Muscle of leg (tissue), 16 donors: ENCODE measurements at places on chromosomes 5 and 9. TPM values are rescaled to one million over a fixed set of nuclear protein-coding genes. Genes with fewer than 3 reads are reported as not detected.
A peak's percentile ranks its signal among the peaks of the same experiment; 100 is the strongest.

DNA sequence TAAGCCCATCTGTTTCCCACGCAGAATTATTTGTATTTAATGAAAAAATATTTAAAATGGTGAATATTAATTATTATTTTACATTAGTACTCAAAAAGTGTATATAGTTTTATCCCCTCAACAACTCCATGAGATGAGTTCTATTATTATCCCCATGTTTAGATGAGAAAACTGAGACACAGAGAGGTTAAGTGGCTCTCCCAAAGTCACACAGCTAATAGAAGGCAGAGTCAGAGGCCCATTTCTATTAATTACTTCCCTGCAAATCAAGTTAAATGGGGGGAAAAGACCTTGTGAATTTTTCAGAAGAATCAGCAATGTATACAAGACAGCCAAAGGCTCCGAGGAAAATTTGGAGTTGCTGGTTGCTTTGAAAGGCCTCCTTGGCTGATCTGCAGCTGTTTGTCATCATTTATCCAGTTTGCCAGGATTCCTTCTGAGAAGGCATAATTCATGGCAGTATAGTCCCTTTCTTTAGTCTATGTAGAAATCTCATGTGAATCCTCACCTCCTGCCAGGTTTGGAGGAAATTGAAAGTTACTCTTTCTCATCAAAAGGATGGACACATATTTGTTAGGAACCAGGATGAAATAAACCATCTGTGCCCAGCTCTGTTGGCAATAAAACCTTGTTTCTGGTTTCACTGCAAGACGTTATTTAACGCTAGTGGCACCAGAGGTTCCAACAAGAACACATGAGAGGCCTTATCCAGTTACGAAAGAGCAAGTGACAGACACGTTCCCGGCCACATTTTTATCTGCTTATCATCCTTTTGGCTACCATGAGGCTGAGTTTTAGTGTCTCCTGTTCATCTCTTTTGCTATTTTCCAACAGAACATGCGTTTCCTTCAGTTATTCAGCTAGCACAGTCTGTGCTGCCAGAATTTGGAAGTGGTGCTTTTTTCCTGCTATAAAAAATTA, 621 bp downstream of the FYB1 start:
- peak; percentile 95 for DNase-seq
- H3K4me1 ChIP-seq: peaks cover 10% of the 10 kb centered on the region
- peak overlapping the region; percentile 63 for H3K27ac ChIP-seq

DNA sequence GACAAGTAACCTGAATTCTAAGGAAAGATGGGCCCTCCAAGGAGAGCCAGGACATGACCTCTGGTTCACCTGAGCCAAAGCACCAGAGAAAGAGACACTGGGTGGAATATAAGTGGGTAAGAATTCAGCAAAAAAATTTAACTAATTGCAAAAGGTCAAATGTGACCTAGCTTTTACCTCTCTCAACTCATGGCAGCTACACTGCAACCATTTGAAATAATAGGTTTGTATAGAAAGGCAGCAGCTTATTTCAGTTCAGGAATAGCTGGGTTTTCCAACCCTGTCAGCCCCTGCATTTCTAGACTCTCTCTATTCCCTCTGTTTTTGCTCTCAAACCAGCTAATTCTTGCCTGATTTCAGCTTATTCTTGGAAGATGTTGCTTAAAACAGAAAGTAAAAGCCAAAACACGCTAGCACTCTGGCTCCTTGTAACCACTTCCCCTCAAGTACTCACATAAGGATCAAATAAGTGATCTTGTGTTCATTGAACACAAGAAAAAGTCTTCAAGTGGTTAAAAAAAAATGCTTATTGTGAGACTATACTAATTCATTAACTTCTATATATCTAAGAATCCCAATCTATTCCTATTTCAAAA, 101.1 kb upstream of the NR4A3 start:
- no peaks in the 10 kb centered on the region for H3K36me3 ChIP-seq
- H3K4me3 ChIP-seq: no peak overlapping the region
- H3K27me3 ChIP-seq: no peaks in the 10 kb centered on the region
- H3K4me1 ChIP-seq: no peaks in the 10 kb centered on the region
- DNase-seq: peak; percentile 76

DNA sequence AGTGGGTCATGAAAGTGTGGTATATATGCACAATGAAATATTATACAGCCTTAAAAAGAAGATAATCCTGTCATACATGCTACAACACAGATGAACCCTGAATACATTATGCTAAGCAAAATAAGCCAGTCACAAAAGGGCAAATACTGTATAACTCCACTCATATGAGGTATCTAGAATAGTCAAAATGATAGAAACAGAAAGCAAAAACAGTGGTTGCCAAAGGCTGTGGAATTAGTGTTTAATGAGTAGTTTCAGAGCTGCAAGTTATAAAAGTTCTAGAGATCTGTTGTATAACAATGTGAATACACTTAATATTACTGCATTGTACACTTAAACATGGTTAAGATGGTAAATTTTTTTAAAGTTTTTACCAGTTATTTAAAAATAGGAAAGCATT, 135.0 kb downstream of the OXCT1 start:
- no peak overlapping the region for H3K27ac ChIP-seq
- peaks cover 10% of the 10 kb centered on the region for H3K36me3 ChIP-seq
- H3K27me3 ChIP-seq: no peaks in the 10 kb centered on the region
- DNase-seq: no peak
- no peaks in the 10 kb centered on the region for H3K4me1 ChIP-seq
- H3K4me3 ChIP-seq: no peak overlapping the region

DNA sequence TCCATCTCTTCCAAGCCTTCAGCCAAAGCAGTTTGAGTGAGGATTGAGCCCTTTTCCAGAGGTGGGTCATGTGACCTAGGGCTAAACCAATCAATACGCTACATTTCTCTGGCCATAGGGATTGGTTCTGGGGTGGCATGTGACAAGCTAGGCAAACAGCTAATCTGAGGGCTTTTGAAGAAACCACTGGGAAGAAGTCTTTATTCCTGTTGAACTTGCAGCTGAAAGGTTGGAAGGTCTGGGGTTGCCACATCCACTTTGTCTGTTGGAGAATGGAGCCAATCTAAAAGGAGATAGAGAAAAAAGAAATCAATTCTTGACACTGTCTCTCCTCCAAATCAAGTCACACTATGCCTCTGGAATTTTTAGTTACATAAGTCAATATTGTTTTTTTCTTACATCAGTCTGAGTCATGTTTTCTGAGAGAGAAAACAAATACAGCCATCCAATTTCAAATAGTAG, 637.8 kb upstream of the WWC1 start:
- H3K27ac ChIP-seq: no peak overlapping the region
- H3K4me3 ChIP-seq: no peak overlapping the region
- H3K36me3 ChIP-seq: no peaks in the 10 kb centered on the region
- no peak for DNase-seq
- no peaks in the 10 kb centered on the region for H3K4me1 ChIP-seq

DNA sequence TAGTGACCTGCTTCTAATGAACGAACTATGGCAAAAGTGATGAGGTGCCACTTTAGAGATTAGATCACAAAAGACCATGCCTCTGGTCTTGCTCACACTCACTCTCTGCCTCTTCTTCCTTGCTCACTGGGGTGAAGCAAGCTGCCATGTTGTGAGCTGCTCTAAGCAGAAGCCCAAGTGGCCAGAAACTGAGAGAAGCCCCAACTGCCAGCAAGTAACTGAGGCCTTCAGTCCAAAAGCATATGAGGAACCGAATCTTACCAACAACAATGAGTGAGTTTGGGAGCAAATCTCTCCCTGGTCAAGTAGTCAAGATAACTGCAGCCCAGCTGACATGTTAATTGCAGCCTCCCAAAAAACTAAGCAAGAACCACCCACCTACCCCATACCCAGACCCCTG, 126.0 kb upstream of the ACO1 start:
- no peak for DNase-seq
- H3K36me3 ChIP-seq: no peaks in the 10 kb centered on the region
- H3K4me3 ChIP-seq: no peak overlapping the region
- H3K27me3 ChIP-seq: no peaks in the 10 kb centered on the region
- no peak overlapping the region for H3K27ac ChIP-seq

DNA sequence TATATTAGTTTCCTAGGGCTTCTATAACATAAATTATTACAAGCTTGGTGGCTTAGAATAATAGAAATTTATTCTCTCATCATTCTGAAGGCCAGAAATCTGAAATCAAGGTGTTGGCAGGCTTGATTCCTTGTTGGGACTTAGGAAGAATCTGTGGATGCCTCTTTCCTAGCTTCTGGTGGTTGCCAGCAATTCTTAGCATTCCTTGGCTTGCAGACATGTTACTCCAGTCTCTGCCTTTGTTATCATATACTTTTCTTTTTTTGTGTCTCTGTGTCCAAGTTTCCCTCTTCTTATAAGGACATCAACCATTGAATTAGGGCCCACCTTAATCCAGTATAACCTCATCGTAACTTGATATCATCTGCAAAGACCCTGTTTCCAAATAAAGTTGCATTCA, 31.4 kb downstream of the CTNNA1 start:
- H3K36me3 ChIP-seq: peaks cover 23% of the 10 kb centered on the region
- no peak overlapping the region for H3K27ac ChIP-seq
- DNase-seq: no peak
- H3K4me1 ChIP-seq: no peaks in the 10 kb centered on the region
- H3K4me3 ChIP-seq: no peak overlapping the region

- peaks cover 27% of the 10 kb centered on the region for H3K4me1 ChIP-seq
- peaks cover 2% of the 10 kb centered on the region for H3K27me3 ChIP-seq
- no peak overlapping the region for H3K4me3 ChIP-seq
- DNase-seq: peak; percentile 73
- H3K36me3 ChIP-seq: no peaks in the 10 kb centered on the region
Measured at GRCh38 chr5:173557123-173557903, 59.1 kb downstream of the BOD1 start.

DNA sequence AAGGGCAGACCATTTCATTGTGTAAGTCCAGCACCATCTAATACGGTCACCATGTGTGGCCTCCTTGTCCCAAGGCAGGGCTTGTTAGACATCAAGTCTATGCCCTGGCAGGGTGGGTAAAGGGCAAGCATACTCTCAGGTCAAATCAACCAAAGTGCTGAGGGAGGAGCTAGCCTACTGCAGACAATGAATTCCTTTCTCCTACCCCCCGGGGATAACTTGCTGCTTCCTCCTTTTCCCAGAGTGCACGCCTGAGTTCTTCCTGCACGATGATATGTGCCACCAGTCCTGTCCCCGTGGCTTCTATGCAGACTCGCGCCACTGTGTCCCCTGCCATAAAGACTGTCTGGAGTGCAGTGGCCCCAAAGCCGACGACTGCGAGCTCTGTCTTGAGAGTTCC, 71.4 kb downstream of the RFK start:
- no peak for DNase-seq
- H3K27me3 ChIP-seq: peaks cover 3% of the 10 kb centered on the region
- no peaks in the 10 kb centered on the region for H3K4me1 ChIP-seq
- no peak overlapping the region for H3K27ac ChIP-seq

COL23A1 gene
- polyA plus RNA-seq: 1.5 TPM

JAKMIP2 gene
- polyA plus RNA-seq: 3.2 TPM

NTRK2 gene
- polyA plus RNA-seq: 28.8 TPM
